Stimulated activated CD8-positive, alpha-beta memory T cell treated with anti-CD3 and anti-CD28 coated beads, Interleukin-4, amount 100 ng/mL, for 4 hours (primary cell): ENCODE measurements at places on chromosomes 11 and 22.

GRCh38 chr11:14148653-14149273 lies 186.2 kb downstream of the SPON1 start:
- DNase-seq: no peak

DNA sequence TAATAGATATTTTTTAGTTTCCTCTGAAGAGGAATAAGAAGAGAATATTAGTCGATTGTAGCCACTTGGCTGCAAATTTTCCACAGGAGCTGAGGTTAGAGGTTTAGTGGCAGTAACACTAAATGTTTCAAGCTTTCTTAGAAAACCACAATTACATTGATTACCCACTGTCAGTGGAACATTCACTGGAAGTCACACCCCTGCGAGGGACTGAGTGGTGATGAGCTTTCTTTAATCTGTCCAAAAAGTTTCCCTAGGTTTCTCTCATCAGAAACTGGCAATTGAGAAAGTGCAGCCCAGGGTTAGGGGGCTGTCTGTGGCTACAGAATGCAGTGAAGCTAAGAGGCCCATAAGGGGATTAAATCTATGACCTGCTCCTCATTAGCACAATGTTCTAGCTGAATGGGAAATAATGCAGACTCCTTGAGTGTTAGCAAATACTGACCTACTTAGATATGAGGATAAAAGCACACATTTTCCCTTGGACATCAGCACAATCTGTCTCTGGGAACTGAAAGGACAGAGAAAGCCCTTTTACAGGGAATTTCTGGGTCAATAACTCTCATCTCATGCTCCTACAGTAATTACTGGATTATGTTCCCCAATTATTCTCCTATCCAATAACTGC lies 189.5 kb downstream of the FAM76B start:
- DNase-seq: no peak

DNA sequence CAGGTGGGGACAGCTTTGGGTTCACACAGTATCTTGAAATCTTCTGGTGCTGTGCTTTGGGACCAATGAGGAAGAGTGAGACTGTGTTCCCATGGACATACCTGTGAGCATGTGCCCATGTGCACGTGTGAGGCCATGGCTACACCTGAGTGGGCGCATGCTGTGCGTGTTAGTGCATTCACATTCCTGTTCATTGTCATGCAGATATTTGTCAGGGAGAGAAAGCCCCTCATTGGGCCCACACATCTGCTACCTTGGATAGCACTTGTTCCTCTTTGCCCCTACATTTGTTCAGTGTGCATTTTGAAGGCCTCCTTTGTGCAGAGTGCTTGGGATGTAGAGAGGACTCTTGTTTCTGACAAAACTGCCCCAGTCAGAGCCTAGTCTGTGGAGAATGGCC lies 154.3 kb upstream of the E2F8 start:
- no peak for DNase-seq

GRCh38 chr22:17397756-17398547 lies 28.7 kb downstream of the CECR2 start:
- no peak for DNase-seq

DNA sequence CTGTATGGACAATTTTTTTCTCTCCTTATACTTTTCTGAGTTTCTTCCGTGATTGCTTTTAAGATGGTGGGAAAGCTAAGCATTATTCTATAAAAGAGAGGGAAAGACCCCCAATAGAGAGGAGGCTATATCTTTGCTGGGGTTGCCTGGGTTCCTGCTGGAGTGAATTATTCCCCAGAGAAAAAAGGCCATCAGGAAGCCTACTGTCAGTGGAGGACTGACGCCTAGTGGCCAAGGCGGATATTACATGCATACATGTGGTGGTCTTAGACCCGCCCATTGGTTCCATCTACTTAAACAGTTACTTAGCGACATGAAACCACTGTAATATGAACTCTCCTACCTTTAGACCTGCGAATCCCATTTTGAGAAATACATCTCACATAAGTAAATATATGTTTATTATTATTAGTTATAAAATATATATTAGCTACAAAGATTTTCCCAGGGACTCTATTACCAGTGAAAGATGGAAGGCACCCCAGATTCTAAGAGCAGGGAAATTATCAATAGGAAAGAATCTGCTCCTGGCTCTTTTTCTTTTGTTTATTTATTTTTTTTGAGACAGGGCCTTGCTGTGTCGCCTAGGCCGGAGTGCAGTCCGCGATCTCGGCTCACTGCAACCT lies 15.7 kb upstream of the PGA3 start:
- DNase-seq: peak; percentile 76

DNA sequence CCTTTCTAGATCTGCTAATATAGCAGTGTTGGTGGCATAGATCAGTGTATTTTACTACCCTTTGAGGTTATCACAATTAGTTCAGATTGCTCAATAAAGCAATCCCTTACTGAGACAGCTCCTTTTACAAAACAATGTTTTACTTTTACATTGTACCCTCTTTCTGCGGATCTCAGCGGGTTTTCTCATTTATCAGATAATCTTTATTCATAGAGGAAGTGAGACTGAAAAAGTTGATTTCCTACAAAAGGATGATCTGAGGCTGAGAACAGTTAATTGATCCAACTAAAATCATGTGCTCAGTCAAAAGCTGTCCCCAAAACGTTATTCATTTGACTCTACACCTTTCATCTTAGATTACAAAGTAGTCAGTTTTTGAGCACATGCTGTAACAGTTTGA lies 2319.9 kb downstream of the LRRC4C start:
- no peak for DNase-seq

DNA sequence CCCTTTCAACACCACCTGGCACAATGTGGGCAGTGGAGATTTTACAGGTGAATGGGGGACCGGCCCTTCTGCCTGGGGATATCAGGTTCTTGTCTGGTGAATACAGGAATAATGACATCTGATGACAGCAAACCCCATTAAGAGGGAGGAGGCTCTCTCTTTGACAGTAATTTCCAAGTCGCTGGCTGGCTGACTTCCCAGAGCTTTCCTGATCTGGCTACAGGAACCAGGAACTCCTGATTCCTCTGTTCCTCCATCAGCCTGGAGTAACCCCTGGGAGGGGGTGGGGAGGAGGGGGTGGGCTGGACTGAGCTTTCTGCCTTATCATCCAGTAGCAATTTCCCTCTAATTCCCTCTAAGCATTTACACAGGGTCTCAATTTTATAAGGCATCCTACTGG lies 3.7 kb upstream of the MIEF1 start:
- DNase-seq: no peak

- no peak for DNase-seq
Measured at GRCh38 chr22:32476281-32477195, 1.9 kb downstream of the FBXO7 start.

DNA sequence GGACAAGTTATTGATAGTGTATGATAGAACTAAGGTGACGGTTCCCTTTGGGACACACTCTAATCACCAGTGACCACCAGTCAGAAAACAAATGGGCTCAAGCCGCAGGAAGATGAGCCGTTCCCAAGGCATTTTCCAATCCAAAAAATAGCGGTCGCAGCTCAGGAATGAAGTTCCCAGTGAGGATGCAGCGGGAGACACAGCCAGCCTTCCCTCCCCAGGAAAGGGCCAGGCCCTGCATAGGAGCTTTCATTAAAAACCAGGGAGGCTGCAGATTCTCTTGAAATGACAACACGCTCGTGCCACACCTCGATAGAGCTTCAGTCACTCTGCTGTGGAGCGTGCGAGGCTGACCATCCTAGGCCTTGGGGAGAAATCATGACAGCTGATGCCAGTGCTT lies 65.8 kb upstream of the WNT7B start:
- no peak for DNase-seq

GRCh38 chr11:88555018-88555828 lies 217.7 kb upstream of the CTSC start:
- DNase-seq: no peak

- no peak for DNase-seq
Measured at GRCh38 chr11:76714493-76714892, 43.9 kb upstream of the LRRC32 start.

GRCh38 chr11:130587658-130588057 lies 139.2 kb downstream of the ADAMTS15 start:
- no peak for DNase-seq

GRCh38 chr11:118522571-118523072 lies 4.7 kb upstream of the TTC36 start:
- DNase-seq: no peak

GRCh38 chr11:66183494-66184048 lies 84.9 kb upstream of the RAB1B start:
- DNase-seq: no peak

DNA sequence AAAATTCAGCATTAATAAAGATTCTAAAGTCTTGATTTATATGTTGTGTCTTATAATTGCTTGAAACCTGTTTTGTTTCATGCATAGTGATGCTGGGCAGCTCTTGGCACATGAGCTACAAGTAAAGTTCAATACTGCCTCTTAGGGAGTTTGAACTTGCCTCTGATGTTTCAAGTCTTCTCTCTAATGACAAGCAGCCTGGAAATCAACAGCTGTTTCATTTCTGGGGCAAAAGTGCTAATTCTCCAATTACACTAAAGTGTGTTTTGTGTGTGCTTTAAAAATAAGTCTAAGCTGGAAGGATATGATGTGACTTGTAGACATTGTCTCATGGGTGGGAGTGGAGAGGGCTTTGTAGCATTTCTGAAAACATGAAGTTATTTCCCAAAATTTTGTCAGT lies 23.7 kb upstream of the SESN3 start:
- no peak for DNase-seq

DNA sequence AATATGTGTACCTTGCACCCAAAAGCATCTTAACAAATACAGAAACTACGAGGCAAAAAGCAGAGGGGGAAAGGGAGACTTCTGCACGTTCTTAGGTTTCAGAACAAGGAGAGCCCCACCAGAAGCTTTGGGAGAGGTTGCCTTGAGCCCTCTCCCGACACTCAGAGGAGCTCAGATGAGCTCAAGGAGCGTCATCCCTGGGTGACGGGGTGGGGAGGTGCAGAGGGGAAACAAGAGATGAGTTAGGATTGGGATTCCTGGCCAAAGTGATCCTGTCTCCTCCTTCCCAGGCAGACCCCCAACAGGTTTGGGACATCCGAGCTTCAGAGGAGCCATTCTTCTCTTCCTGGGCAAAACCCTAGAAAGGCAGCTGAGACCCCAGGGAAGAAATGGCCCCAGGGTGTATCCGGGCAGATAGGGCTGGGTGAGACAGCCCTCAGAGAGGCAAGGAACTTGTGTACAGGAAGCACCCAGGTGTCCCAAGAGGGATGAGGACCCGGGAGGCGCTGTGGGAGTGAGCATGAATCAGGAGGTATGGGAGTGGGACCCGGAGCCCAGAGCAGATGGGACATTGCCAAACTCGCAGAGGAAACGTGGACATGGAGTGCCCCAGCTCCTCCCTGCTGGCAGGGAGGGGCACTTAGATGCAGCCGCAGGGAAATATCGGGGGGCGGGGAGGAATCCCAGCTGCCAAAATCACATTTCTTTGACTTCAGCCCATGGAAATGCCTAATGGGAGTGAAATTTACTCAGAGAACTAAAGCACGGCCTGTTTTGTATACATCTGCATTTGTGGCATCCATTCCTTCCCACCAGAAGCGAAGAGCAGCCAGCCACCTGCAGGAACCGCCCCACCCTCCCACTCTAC lies 12.4 kb downstream of the C1QTNF6 start:
- DNase-seq: no peak

DNA sequence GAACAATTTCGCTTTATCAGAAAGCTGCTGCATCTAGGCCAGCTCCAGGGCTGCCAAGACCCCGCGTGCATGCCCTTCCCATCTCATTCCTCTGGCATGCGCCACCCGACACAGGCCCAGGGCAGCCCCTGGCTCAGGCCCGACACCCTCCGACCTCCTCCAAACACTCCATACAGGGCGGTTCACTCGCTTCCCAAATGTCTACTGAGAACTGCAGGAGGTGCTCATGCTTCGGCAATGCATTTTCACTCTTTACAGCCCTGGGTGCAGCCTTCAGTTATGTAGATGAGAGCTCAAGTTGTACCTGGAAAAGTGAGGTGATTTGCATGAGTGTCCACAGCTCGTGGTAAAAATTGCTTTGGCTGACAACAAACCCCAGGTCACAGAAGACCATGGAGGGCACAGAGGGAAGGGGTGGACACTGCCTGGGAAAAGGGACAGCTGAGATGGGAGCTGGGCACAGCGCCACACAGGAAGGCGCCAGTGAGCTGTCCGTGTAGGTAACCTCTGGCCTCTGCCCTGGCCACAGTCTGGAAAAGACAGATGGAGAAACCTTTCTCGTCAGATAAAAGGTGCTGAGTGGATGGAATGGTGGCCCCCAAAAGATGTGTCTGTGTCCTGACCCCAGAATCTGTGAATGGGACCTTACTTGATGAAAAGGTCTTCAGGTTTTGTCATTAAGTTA lies 1351.9 kb downstream of the BRD1 start:
- no peak for DNase-seq

- DNase-seq: no peak
Measured at GRCh38 chr22:44707178-44707577, 5.2 kb downstream of the PRR5 start.

DNA sequence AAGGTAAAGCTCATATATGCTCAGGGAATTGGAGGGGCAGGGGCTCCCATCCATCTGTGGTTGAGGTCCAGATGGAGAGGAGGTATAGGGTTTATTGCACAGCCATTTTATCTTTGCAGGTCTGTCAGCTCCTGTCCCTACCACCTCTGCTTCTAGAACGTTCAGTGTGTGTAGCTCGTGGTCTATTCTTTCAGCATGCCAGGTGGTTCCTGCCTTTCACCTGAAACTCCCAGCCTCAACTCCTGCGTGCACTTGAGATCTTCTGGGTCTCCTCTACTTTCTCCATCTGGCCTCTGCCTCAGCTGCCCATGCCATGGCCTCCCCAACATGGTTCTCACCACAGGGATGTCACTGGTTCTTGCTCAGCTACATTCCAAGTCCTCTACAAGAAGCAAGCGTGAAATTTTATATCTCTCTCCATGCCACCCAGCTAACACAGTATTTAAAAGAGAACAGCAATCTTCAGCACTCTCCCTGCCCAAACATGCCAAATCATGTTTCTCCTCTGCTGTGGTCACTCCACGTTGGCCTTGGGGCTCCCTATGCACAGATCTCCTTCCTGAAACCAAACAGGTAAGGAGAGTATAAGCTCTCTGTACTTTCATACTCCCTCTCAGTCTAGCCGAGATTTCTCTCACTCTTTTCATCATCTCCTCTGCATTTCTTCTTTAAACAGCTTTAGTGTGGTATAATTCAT lies 157.8 kb upstream of the TRPC6 start:
- DNase-seq: no peak

DNA sequence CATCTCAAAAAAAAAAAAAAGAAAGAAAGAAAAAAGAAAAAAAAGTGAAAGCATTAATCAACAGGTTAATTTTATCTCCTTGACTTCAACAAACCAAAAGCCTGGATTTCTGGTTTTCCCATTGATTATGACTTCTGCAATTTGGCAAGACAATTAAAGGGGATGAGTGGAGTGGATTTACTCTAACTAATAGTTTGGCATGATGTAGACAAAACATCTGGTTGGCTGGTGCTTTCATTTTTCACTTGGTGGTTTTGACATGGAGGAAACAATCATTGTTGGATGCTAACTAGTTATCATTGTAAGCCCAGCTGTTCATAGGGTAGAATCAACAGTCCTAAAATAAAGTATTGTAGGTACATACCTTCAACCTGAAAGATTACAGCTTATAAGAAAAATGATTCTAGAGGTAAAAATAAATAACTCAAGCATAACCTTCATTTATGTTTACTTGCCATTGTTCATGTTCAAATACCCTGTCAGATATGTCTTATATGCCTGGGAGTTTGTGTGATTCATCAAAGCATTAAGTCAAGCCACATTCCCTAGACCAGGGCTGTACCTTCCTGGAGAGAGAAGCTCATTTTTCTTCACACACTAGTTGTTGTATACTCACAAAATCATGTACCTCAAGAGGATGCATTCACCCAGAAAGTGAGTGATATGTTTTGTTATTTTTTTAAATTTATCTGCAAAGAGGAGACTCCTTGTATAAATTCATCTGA lies 15.1 kb downstream of the FIBIN start:
- DNase-seq: no peak

GRCh38 chr22:41324821-41325528 lies 23.6 kb downstream of the ZC3H7B start:
- no peak for DNase-seq
